ENCODE measurements at places on chromosomes 16 and 17. TPM values are rescaled to one million over a fixed set of nuclear protein-coding genes. Genes with fewer than 3 reads are reported as not detected.

- H3K4me3 ChIP-seq = no peak overlapping the region
- DNase-seq = no peak
- H3K27me3 ChIP-seq = no peaks in the 10 kb centered on the region
- no peaks in the 10 kb centered on the region for H3K36me3 ChIP-seq
- H3K4me1 ChIP-seq = no peaks in the 10 kb centered on the region
These were observed 107.3 kb upstream of the MAF start for GRCh38 chr16:79707876-79708275.

CIAO2B gene
- total RNA-seq = 60.7 TPM

- no peaks in the 10 kb centered on the region for H3K36me3 ChIP-seq
- DNase-seq = no peak
- H3K27ac ChIP-seq = no peak overlapping the region
- no peaks in the 10 kb centered on the region for H3K4me1 ChIP-seq
These were observed 145.2 kb downstream of the WSCD1 start for GRCh38 chr17:6215071-6216035.

DNA sequence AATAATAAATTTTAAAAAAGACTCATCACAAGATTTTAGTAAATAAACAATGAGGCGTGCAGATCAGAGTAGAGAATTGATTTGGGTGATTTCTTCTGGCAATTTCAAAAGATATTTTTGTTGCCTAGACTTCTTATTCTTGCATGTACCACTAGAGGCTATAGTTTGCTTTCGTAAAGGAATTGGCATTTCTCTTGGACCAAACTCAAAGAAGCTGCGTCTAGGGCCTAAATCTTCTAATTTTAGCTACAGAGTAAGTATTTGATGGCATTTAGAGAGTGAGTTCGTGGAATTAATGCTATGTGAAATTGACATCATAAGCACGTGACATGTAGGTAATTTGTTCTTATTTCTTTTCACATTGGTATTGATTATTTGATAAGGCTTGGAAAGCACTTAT, 24.4 kb upstream of the ABCC11 start:
- H3K27me3 ChIP-seq = no peaks in the 10 kb centered on the region
- no peak overlapping the region for H3K4me3 ChIP-seq
- DNase-seq = no peak
- no peak overlapping the region for H3K27ac ChIP-seq

DNA sequence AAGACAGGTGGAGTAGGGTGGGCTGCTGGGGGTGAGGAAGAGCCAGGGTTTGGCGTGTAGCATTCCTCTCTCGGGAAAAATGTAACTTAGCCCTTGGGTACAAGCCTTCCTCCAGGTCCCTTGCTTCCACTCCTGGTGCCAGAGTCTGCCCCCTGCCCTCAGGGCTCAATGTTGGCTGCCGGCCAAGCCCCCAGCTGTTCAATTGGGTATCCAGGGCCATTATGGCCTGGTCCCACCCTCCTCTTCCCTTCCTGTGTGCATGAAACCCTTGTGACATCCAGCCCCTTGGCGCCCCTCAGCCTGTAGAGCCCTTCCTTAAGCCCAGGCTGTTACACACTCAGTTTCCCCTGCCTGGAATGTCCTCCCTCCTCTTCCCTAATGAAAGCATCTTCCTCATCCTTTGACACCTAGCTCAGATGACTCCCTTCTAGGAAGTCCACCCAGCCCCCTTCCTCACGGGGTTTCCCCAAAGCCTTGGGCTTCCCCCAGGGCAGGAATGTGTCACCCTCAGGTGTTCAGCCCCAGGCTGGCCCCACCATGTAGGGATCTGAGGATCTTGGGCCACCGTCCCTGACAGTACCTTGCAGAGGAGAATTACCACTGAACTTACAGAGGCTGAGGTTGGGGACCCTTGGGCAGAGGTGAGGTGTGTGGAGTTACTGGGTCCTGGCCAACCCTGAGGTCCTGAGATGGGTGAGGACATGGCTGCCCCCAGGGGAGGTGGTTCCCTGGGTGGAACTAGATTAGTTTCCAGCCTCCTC, 30.0 kb downstream of the B9D1 start:
- no peak for DNase-seq
- H3K4me1 ChIP-seq = no peaks in the 10 kb centered on the region
- no peak overlapping the region for H3K27ac ChIP-seq
- H3K27me3 ChIP-seq = no peaks in the 10 kb centered on the region

ALOX12 gene
- 0.12 TPM for total RNA-seq

DNA sequence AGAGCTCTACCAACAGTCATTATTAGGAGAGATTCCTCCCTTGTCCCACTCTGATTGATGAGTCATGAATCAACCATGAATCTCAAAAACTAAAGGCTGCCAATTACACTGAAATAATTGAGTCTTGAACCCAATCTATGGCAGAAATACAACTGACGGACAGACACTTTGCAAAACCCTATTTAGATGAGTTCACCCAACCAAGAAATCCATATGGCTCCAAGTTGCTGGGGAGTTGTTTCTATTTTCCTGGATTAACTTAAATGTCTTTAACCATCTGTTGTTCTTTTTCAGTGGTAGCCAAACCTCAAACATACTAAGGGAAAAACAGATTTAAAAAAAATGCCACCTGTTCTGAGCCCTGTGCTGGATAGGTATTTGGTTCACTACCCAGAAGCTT, 151.0 kb downstream of the SHISA9 start:
- H3K27me3 ChIP-seq = no peaks in the 10 kb centered on the region
- no peak for DNase-seq
- no peak overlapping the region for H3K4me3 ChIP-seq
- H3K4me1 ChIP-seq = no peaks in the 10 kb centered on the region

GP1BA gene
- total RNA-seq = not detected

DNA sequence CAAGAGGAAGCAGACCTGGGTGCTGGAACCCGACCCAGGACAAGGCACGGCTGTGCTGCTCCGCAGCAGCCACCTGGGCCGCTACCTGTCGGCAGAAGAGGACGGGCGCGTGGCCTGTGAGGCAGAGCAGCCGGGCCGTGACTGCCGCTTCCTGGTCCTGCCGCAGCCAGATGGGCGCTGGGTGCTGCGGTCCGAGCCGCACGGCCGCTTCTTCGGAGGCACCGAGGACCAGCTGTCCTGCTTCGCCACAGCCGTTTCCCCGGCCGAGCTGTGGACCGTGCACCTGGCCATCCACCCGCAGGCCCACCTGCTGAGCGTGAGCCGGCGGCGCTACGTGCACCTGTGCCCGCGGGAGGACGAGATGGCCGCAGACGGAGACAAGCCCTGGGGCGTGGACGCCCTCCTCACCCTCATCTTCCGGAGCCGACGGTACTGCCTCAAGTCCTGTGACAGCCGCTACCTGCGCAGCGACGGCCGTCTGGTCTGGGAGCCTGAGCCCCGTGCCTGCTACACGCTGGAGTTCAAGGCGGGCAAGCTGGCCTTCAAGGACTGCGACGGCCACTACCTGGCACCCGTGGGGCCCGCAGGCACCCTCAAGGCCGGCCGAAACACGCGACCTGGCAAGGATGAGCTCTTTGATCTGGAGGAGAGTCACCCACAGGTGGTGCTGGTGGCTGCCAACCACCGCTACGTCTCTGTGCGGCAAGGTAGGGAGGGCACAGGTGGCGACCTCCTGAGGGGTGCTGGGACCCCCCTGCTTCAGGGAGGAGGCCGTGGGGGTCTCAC, 667 bp downstream of the FSCN2 start:
- H3K27me3 ChIP-seq = peaks cover 61% of the 10 kb centered on the region
- peaks cover 5% of the 10 kb centered on the region for H3K4me1 ChIP-seq
- no peak overlapping the region for H3K4me3 ChIP-seq
- no peak for DNase-seq

DNA sequence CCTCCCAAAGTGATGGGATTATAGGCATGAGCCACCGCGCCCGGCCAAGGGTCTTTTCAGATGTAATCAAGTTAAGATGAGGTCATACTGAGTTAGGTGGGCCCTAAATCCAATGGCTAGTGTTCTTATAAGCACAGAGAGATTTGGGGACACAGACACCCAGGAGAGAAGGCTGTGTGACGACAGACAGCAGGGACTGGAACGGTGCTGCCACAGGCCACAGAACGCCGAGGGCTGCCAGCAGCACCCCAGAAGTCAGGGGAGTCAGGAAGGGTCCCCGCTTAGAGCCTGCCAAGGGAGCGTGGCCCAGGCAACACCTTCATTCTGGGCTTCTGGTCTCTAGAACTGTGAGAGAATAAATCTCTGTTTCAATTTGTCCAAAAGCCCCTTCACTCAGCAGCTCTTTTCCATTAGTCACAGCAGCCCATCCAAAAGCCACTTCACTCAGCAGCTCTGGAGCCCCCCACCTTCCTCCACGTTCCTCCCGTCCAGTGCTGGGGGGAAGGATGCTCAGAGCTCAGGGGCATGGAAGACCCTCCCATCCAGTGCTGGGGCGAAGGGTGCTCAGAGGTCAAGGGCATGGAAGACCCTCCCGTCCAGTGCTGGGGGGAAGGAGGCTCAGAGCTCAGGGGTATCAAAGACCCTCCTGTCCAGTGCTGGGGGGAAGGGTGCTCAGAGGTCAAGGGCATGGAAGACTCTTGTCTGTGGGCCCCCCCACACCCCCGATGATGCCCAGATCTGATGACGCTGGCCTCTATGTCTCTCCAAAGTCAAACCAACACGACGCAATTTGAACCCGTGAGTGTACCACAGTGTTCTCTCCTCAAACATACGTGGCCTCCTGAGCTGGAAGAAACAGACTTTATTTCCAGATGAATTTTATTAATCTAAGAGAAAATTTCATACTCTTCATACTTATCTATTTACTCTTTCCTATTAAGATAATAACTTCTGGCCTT, 11.9 kb downstream of the RAB40B start:
- H3K36me3 ChIP-seq = no peaks in the 10 kb centered on the region
- H3K4me3 ChIP-seq = no peak overlapping the region
- DNase-seq = no peak
- no peaks in the 10 kb centered on the region for H3K4me1 ChIP-seq
- H3K27me3 ChIP-seq = no peaks in the 10 kb centered on the region

Data from T-cell (primary cell).